Activated T-cell treated with anti-CD3 and anti-CD28 coated beads, Interleukin-2, amount 50 U/mL, for 4 hours (primary cell): ENCODE measurements at places on chromosomes 13 and 19. TPM values are rescaled to one million over a fixed set of nuclear protein-coding genes. Genes with fewer than 3 reads are reported as not detected.

- DNase-seq: no peak
Measured at GRCh38 chr13:24842549-24843274, 78.7 kb downstream of the RNF17 start.

- DNase-seq: peak; percentile 94
Measured at GRCh38 chr19:8592231-8593009, 15.2 kb upstream of the MYO1F start.

DNA sequence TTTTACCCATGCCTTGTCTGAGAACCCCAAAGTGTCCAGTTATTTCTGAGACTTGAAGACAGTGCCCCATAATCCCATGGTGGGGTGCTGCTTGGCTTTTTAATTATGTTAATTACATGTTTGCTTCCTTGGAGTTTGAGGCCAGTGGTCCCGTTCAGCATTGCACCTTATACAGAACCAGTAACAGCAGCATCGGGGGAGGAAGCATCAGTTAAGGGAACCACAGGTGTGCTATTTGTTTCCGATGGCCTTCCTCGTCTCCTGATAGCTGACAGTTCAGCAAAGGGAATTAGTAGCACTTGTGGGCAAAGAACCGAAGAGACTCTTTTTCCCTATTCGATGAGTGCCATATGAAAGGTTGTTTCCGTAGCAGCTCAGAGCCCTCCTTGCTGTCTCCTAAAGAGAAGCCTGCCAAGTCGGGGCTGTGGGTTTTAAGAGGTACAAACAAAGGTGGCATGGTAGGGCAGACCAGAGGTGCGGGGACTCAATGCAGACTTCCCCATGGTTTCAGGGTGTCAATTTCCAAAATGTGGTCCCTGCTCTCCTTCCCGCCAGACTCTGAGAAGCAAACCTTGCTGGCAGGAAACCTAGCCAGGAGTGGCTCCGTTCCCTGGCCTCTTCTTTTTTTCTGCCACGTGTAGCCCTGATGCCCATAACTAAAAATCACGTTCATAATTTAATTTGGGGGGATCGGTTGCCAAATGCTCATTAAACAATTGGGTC lies 225.2 kb upstream of the TSHZ3 start:
- no peak for DNase-seq

The EPS8L1 gene
- 0.87 TPM for total RNA-seq

The ADAMTSL5 gene
- 9.7 TPM for total RNA-seq
